ENCODE measurements at places on chromosomes 3 and 15.

DNA sequence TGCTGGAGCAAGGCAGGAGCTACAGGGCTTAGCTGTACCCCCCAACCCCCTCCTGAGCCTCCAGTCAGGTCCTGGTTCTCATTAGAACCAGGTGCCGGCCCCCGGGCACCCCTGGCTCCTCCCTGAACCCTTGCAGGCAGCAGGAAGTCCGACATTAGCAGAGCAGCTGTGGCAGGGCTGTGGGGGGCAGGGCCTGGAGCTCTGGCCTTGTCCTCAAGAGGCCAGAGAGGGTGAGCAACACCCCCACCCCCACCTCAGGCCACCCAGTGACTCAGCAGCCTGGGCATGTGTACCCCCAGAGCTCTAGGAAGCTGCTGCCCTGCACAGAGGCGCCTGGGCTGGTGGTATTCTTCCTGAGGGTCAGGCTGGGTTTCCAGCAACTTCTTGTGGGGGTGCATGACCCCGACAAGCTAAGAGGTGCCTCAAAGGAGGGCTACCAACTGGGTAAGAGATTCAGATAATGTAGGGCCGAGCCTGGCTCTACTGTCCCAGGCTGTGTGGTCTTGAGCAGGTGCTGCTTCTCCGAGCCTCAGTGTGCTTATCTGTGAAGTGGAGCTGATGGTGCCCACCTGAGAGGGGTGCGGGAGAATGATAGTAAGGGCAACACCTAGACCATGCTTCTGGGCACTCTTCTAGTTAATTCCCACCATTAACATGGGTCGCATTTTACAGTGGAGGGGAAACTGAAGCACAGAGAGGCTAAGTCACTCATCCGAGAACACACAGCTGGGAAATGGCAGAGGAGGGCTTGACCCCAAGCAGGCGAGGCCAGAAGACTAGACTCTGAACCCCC lies 16.0 kb downstream of the H1-8 start:
- DNase-seq: no peak

GRCh38 chr3:143375698-143376097 lies 256.1 kb downstream of the CHST2 start:
- no peak for DNase-seq

DNA sequence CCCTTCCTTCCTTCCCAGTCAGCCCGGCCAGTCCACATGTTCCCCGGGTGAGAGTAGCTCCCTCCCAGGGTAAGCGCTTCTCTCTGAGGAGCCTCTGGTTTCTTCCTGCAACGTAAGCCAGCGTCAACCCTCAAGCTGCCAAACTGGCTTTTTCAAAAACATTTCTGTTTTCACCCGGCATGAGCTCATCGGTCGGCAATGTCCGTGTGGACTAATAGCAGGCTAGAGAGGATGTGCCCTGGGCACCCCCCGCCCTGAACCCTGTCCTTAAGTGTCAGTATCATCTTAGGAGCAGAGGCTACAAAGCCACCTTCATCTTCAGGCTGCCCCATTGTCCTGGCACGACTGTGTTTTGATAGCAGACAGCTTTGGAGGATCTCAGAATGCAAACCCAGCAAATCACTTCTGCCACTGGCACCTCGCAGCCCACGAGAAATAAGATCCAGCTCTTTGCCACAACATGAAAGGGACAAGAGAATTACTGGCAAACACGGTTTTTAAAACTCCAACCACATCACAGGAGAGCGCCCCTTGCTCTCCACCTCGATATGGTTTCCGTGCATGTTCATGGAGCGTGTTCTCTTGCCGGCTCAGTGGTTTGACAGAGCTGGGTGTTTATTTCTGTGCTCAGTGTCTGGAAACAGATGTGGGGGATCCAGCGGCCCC lies 9.9 kb downstream of the ALDH1A3 start:
- DNase-seq: peak; percentile 53

DNA sequence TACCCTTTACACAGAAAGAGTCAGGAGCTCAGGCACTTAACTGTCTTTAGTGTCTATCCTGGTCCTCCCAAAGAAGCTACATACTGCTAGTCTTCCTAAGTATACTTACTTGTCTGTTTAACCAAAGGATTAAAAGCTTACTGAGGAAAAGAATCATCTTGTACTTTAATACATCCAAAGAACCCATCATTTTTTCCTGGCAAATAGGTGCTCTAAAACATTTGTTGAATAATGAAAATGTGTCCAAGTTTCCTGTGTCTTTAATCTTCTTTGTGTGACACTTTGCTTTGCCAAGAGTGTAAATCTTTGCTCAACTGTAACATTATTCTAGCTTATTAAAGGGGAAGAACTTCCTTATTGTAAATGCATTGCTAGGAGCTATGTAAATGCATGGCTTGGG lies 519.2 kb downstream of the OTOL1 start:
- no peak for DNase-seq

DNA sequence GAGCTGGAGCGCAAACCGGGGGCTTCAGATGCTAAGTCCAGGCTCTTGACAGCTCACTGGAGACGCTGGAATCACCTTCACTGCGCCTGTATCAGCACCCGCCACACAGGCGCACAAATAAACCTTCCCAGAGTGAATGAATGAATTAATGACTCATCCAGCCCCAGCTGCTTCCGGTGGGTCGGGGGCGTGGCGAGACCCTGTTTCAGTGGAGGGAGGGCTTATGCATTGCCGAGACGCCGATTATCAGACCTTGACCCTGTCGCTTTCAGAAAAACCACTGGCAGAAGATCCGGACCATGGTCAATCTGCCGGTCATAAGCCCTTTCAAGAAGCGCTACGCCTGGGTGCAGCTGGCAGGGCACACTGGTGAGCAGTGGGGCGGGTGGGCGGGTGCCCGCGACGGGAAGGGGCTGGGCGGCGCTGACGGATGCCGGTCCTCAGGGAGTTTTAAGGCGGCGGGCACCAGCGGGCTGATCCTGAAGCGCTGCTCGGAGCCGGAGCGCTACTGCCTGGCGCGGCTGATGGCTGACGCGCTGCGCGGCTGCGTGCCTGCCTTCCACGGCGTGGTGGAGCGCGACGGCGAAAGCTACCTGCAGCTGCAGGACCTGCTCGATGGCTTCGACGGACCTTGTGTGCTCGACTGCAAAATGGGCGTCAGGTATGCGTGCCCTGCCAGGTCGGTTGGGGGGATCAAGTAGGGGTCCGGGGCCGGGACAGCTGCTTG lies 7.7 kb downstream of the ITPKA start:
- DNase-seq: no peak

- no peak for DNase-seq
These were observed 728.1 kb upstream of the GRM7 start for GRCh38 chr3:6132684-6133432.

DNA sequence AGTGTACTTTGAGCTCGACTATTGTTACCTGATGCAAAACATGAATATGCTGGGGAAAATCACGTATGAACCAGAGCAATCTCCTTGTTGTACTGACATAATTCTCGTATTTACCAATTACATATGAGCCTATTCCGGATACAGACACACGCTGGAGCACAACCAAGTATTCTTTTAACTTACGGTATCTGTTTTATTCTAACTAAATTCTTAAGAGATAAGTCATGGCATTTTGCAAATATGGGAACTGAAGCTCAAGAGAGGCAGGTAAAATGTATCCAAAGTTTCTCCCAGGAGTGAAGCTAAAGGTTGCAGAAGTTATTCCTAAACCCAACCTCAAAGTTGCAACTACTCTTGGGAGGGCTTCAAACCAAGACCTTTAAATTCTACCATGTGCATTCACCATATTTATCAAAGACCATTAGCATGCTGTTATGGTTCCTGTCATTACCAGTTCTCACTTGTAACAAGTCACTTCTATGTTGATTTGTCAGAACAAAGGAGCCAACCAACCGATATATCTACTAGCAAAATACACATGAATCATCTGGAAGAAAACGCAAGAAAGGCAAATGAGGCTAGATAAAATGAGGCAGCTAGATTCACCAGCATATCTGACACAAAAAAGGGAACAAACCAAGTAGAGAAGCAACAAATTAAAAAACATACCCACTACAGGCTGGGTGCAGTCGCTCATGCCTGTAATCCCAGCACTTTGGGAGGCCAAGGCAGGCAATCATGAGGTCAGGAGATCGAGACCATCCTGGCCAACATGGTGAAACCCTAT lies 17.8 kb downstream of the TBL1XR1 start:
- DNase-seq: no peak

DNA sequence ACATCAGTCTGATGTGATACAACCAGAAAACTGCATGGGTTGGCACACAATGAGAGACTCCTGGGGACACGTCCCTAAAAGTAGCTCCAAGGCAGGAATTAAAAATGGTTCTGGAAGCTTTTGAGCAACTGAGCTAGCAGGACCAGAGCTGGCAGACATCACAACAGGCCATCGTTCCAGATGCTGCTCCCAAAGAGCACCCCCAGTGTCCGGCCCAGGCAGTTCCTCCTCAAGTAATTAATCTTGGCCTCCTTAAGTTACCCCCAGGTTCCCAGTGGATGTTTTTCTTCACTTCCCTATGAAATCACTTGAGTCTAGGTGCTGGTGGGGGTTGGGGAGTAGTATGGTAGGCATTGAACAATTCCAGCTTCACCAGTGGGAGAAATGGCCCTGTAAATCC lies 711.6 kb downstream of the MECOM start:
- DNase-seq: no peak
